ENCODE measurements at places on chromosomes 13 and 19. TPM values are rescaled to one million over a fixed set of nuclear protein-coding genes. Genes with fewer than 3 reads are reported as not detected.

- no peak for DNase-seq
Observed at GRCh38 chr13:100447831-100448230, 140.8 kb downstream of the GGACT start.

GRCh38 chr19:21576481-21576880 lies 71.1 kb downstream of the ZNF429 start:
- no peak for DNase-seq

The TNFSF11 gene
- total RNA-seq, result 0.81 TPM

DNA sequence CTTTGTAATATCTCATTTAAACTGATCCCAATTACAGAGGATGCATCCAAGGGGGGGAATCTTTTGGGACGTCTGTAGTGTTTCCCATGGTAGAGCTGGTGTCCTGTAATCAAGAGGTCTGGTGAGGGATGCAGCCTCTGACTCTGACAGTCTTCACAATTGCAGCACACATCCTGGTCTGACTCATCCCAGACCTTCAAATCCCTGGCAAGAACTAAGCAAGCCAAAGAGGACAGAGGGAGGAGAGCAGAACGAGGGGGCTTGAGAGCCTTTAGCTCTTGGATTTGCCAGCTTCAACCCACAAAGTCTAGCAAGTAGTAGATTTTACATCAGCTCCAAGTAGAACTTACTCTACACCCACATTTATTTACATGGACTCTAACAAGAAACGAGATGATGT lies 17.3 kb upstream of the FCGBP start:
- DNase-seq, result no peak

DNA sequence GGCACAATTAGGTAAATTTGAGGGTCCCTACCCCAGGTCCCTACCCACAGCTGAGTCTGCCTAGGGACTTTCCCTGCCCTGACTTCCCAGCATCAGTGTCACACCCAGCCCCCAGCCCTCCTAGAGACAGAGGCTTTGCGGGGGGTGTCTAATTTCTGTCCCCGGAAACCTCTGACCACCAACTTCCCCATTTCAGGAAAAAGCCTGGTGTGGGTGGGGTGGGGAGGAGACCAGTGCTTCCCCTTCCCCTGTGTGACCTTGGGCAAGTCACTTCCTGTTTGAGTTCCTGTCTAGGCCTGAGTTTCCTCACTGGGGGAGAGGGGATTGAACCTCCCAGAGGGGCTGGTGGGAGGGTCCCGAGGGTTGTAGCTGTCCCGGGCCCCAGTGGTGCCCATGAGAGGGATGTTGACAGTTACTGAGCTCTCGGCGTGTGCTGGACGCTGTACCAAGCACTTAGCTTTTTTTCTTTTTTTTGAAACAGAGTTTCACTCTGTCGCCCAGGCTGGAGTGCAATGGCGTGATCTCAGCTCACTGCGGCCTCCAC lies 7.9 kb downstream of the VASP start:
- peak; percentile 60 for DNase-seq

All from left colon (tissue), 2 donors.